ENCODE measurements at places on chromosomes 6 and 20.

DNA sequence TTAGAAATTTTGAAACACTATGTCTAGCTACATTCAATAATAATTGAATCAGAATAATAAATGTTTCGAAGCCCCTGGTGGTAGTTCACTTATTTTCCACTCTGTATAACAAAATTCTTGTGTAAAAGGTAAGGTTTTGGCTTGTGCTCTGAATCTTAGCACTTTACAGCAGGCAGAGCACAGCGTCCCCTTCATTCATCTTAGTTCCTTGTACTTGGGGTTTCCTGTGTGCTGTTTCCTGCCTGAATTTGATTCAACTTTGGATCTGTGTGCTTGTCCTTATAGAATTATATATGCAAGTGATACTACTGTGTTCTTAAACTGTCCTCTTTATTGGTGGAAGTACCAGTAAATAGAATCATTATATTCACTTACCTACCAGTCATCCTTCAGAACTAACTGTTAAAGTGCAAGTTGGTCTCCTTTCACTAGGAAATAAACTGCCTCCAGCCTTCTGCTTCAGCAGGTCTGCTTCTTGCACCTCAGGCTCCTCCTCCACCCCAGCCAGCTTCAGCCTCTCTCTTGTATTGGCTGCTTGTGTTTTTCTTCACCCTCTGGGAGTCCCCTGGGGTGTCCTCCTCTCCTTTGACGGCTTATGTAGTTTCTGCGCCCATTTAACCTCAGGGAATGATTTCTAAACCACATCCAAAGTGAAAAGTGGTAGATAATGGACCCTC, 28.8 kb upstream of the TULP4 start:
- no peak for DNase-seq

DNA sequence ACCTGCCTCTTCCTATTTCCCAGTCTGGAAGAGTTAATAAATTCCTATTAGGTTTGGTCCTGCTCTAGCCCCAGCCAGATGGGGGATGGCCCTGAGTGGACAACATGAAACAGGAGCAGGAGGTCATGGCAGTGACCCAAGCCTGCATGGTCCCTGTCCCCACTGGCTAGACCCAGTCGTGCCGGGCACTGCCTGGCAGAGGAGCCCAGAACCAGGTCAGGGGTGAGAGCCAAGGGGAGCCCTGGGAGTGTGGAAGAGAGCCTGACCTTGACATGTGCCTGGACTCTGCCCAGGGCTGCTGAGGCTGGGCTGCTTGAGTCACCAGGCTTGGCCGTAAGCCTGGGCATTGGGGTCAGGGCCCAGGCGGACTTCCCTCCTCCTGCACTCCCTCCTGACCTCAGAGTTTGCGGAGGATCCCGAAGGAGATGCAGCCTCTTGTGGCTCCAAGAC, 3.6 kb downstream of the AVP start:
- DNase-seq: no peak

DNA sequence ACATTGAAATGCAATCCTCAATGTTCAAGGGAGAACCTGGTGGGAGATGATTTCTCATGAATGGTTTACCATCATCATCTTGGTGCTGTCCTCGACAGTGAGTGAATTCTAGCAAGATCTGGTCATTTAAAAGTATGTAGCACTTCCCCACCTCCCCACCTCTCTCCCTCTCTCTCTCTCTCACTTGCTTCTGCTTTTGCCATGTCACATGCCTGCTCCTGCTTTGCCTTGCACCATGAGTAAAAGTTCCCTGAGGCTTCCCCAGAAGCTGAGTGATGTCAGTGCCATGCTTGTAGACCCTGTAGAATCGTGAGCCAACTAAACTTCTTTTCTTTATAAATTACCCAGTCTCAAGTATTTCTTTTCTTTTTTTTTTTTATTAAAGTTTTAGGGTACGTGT, 60.5 kb downstream of the DST start:
- no peak for DNase-seq

- no peak for DNase-seq
Measured at GRCh38 chr20:35603695-35604448, 11.8 kb upstream of the SPAG4 start.

DNA sequence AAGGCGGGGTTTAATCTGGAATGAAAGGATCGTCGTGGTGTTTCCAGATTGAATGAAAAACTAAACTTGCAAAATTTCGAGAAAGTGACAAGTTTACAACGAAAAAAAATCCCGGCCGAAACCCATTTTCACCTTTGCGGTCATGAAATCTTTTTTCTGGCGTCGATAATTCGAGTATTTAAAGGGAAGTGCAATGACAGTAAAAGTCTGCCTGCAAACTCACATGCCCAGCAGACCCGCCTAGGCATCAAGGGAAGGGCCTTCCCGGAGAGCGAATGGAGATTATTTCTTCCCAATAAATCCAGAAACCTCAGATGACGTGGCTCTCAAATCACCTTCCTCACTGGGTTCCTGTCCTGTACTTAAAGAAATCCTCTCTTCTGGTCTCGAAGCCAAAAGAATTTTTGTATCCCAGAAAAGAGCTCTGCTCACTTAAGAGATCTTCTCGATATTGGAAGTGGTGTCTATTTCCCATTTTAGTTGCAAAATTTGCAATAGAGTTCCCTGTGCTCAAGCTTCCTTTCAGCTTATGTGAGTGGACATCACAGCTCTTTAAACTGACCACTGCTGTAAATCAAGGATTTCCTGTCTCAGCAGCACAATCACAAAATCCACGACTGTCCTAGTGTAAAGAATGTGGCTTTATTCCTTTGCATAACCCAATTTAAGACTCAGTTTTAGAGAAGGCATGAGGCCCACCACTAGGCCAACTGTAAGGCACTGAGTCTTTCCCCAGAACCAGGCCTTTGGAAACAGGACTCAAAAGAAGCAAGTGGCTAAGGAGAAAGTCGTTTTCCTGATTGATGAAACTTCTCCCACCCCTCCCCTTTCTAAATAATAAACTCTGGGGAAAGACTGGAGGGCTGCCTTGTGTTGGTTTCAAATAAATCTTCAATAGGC, 3.9 kb downstream of the OLIG3 start:
- DNase-seq: no peak

DNA sequence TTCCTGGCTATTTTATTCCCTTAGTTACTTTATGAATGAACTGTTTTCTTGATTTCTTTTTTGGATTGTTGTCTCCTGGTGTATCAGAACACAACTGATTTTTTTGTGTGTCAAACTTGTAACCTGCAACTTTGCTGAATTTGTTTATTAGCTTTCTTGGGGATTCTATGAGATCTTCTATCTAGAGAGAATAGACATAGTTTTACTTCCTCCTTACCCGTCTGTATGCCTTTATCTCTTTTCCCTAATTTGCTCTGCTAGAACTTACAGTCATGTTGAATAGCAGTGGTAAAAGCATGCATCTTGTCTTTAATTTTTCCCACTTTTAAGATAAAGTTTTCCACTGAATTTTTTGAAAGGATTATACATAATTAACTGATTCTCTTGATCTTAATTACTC, 13.2 kb downstream of the RNF146 start:
- no peak for DNase-seq

- no peak for DNase-seq
Measured at GRCh38 chr20:25044261-25044560, 13.7 kb downstream of the ACSS1 start.

GRCh38 chr20:58759947-58760346, 67.3 kb downstream of the NPEPL1 start:
- DNase-seq: no peak

GRCh38 chr6:136178749-136179148, 71.4 kb downstream of the MTFR2 start:
- DNase-seq: no peak

- no peak for DNase-seq
Measured at GRCh38 chr20:29326376-29327070, 1930.9 kb upstream of the DEFB115 start.

DNA sequence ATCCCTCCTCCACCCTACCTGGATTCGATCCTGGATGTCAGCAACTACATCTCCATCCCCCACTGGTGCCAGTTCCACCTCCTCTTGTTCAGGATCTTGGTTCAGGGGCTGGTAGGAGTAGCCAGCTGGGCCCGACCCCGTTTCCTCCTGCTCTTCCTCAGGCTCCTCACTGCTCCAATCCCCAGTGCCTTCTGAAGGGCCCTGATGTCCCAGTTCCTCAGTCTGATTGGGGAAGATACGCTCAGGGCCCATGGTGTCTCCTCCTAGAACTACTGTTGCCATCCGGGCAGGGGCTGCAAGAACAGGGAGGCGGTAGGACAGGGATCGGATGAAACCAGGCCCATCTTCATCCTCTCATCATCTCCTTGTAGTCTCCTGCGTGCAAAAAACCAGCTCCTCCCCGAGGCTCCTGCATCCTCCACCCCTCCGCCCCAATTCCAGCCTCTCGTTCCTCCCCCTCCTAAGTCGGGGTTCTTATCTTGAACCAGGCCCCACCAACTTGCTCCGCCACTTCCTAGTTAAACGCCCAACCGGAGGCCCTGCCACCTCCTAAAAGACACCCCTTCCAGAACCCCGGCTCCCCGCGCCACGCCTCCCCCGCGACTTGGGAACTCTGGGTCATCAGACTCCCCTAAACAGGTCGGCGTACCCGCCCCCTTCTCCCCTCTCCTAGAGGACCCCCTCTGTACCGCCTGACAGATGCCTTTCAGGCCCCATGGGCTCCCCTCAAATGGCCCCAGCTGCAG, 476 bp downstream of the MEA1 start:
- no peak for DNase-seq

Measured in activated T-cell treated with anti-CD3 and anti-CD28 coated beads for 4 hours (primary cell).